Karpas-422 (cell line): ENCODE measurements at places on chromosomes 12 and 14.
A peak's percentile ranks its signal among the peaks of the same experiment; 100 is the strongest.

DNA sequence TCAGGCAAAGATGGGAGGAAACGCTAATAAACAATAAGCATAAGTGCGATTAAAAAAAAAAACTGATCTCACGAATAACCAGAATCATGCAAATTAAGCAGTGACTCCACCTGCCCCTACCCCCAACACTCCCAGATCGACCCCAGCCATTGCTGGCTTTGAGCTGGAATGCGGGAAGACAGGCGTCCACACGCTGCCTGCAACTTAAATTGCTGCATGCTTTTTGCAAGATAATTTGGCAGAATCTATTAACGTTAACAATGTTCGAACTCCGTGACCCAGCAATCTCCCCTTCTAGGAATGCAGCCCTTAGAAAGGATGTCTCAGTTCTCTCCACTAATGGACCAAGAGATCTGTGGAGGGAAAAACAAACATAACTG, 935 bp upstream of the CKB start:
- no peak for DNase-seq

DNA sequence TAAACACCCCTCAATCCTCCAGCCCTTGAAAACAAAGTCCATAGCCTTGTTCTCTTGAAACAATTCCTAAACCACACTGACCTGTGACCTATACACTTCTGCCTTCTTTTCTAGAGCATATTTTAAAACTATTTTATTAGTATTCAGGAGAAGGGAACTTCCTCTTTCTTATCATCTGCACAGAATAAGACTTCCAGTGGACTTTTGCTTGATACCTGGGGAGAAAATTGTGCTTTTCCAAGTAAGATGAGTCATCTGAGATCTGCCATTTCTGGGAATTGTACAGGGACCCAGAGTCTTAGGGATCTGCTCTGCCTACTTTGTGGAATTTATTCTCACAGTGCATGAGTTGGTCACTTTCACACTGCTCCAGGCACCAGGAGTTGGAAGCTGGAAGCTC, 10.5 kb upstream of the WNT5B start:
- DNase-seq = no peak

GRCh38 chr14:55897031-55897430, 221.2 kb upstream of the PELI2 start:
- no peak for DNase-seq

DNA sequence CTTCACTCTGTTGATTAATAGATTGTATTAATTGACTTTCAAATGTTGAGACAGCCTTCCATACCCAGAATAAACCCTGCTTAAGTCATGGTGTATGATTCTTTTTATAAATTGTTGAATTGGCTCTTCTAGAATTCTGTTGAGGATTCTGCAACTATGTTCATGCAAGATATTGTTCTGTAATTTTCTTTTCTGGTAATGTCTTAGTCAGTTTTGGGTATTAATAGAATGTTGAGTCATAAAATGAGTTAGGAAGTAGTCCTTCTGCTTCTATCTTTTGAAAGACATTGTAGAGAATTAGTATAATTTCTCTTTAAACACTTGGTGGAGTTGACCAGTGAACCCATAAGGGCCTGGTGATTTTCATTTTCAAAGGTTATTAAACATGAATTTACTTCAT, 958.9 kb downstream of the LRFN5 start:
- DNase-seq = no peak

DNA sequence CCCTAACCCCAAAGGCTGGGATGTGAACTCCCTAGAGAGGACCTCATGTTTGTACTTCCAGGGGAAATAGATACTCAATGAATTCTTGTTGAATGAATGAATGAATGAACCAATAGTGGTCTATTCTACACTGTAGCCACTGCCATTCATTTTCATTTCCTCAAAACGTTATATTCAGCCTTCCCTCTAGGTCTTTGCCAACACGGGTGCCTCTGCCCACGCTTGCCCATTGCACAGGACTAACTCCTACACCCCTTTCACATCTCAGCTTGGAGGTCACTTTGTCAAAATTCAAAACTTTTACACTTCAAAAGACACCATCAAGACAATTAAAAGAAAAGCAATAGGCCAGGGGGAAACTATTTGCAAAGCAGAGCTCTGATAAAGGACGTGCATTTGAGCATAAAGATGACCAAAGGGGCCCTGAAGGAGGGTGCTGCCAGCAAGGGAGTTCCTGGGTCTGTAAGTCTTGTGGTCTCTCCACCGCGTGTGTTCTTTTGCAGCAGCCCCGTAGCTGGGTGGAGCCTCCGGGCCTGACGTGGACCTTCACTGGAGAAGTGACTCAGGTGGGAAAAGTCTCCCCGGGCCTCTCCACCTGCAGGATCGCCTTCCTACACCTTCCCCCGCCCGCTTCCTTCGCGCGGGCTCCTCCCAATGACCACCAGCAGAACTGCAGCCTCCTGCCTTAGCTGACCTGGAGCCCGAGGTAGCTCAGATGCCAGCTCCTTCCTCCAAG, 31.5 kb downstream of the TMEM63C start:
- peak; percentile 89 for DNase-seq

GRCh38 chr14:22184830-22185168, 404.2 kb downstream of the DAD1 start:
- DNase-seq = no peak

DNA sequence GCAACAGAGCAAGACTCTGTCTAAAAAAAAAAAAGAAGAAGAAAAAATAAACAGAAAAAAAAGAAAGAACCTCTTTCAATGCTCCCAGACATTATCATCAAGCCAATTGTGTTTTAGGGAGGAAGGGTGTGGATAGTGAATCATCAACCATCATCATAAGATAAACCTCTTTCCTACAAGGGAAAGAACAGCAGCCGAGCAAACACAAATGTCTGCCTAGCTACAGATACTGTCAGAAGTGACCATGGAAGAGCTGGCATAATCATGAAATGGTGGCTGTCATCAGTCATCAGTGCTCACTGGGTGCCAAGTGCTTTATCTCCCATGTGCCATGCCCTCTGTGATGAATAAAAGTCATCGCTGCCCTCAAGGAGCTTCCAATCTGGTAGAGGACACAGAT, 46.6 kb downstream of the SLC17A8 start:
- no peak for DNase-seq

GRCh38 chr14:65255583-65256461, 153.5 kb upstream of the MAX start:
- DNase-seq = no peak

DNA sequence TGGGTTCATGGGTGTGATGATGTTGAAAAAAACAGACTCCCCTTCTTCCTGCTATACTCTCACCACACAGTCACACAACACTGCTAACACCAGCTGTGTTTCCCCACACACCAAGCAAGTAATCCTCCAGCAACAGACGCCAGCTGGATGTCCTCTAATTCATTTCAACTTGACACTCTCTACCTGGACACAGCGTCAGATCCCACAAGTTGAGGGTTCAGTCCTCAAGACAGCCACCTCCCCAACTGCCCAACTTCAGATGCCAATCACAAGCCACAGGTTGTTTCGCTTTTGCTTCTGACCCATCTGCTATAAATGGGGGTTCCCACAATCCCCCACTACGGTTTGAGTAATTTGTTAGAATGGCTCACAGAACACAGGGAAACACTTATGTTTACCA, 49.3 kb downstream of the TMEM30B start:
- no peak for DNase-seq

GRCh38 chr12:9642606-9643265, 26.8 kb upstream of the CLEC2D start:
- no peak for DNase-seq

DNA sequence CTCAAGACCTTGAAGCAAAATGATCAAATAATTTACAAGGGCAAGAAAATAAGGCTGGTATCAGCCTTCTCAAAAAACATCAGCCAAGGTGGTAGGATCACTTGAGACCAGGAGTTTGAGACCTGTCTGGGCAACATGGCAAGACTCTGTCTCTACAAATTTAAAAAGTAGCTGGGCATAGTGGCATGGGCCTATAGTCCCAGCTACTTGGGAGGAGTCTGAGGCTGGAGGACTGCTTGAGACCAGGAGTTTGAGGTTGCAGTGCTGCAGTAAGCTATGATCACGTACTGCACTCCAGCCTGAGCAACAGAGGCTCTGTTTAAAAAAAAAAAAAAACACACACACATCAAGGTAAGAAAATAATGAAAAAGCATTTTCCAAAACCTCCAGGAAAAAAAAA, 22.1 kb downstream of the SEC23A start:
- no peak for DNase-seq

GRCh38 chr12:71071536-71072097, 86.2 kb downstream of the TSPAN8 start:
- DNase-seq = no peak

GRCh38 chr12:103960616-103961227, 5.0 kb upstream of the TDG start:
- DNase-seq = peak; percentile 58

GRCh38 chr14:37584211-37585100, 10.6 kb downstream of the FOXA1 start:
- no peak for DNase-seq

DNA sequence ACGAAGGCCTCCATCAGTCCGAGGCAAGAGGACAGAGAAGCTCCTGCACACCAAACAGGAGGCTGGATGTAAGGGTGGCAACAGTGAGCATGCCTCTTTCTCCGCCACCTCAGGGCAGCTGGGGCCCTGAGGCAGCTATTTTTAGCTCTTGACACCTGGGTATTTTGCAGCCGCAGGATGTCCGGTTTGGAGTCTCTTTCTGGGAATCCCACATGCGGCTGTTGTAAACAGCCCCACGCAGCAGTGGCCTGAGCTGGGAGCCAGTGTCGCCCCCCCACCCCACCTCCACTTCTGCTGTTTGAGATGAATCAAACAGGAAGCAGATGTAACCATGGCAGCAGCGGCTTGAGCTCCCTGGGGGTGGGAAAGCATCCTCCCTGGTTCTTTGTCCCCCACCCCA, 11.7 kb downstream of the HDAC7 start:
- DNase-seq = peak; percentile 84

GRCh38 chr14:89455412-89455811, 38.4 kb upstream of the FOXN3 start:
- no peak for DNase-seq

DNA sequence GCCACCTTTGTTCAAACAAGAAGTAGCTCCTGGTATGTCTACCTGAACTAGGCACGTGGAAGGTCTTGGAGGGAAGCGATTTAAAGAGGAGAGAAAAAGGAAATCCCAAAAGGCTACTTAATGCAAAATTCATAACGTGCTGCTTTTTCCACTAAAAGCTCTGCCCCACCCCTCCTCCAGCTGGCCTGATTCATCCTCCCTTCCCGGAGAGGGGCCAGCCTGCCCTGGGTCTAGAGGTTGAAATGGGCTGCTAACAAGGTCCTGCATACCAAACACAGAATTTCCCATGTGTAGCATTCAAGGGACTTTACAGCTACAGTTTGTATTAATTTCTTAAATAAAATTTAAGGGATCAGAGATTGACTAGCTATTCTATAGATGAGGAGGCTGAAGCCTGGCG, 83.2 kb downstream of the KNTC1 start:
- DNase-seq = no peak

- DNase-seq = no peak
Measured at GRCh38 chr14:22850944-22851764, 14.8 kb downstream of the MMP14 start.
